Transverse colon (tissue), 4 donors: ENCODE measurements at places on chromosomes 2 and 18. TPM values are rescaled to one million over a fixed set of nuclear protein-coding genes. Genes with fewer than 3 reads are reported as not detected.

SLC11A1 gene
- 7.8 TPM for total RNA-seq

C1GALT1C1L gene
- total RNA-seq = 0.96 TPM

RAB27B gene
- 6.0 TPM for total RNA-seq

C1QL2 gene
- not detected for total RNA-seq

LRATD1 gene
- 123 TPM for total RNA-seq

RGPD4 gene
- not detected for total RNA-seq

CRYBA2 gene
- total RNA-seq = 5.6 TPM

IL36G gene
- total RNA-seq = not detected

LYPD6B gene
- not detected for total RNA-seq
